Epithelial cell of esophagus (primary cell): ENCODE measurements at places on chromosomes 6 and 20.
A peak's percentile ranks its signal among the peaks of the same experiment; 100 is the strongest.

- DNase-seq, result no peak
These were observed 26.7 kb downstream of the RNASET2 start for GRCh38 chr6:166929542-166930189.

DNA sequence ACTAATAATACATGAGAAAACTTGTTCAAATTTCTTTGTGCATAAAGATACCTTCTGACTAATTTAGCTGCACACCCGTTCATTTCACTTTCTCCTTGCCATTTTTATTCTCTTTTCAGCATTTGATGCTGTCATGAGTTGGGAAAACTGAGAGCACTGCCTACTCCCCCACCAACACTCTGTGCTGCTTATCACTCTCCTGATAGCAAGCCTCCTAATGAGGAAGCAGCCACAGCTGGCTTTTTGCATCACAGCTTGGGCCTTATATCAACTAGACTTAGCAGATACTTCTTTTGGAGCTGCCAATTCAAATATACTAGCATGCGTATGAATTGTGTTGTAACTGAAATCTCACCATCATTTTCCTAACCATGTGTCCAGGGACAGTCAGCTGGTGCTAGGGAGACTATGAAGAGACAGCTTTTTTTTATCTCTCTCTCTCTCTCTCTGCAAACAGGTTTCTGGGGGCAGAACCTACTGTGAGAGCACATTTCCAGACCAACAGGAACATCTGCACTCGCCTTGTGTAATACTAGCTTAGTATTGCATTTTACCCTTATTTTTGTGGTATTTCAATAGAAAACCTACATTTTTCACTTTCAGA lies 699.0 kb downstream of the KHDRBS2 start:
- no peak for DNase-seq

DNA sequence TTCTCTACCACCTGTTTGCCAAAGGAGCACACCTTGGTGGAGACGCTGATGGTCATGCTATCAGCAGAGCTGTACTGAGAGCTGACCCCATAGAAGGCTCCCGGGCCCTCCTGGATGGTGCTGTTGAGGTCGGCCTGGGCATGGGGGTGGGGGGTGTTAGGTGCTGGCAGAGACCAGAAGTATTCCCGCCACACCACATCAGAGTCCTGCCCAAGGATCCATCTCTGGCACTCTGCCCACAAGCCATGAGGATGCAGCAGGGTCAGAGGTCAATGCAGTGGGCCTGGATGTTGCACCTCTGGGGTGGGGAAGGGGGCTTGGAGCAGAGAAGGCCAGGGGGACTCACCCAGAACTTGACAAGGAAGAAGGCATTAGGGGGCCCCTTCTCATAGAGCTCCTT lies 7.4 kb downstream of the RPL10A start:
- DNase-seq, result no peak

DNA sequence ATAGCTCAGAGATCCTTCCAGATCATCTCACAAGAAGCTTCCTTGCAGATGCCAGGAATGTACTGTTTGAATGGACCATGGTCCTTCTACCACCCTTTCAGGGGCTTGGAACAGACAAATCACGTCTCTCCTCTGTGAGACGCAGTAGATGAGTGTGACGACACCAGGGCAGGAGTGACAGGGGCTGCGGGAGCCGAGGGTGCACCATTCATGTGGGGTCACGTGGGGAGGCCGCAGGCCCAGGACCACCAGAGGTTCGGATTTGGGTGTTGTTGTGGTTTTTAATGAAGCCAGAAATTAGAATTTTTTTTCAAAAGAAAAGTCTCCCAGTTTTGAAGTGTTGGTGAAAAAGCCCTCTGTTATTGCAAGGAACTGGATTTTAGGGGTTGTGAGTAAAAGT lies 79.2 kb downstream of the PREX1 start:
- DNase-seq, result no peak

- DNase-seq, result no peak
These were observed 159.8 kb downstream of the TFAP2C start for GRCh38 chr20:56788671-56789610.

GRCh38 chr20:62121776-62122653 lies at the start of gene LSM14B:
Gene LSM14B, plus strand, starts transcription at chr20:62122475. Its CDS starts 192 bp downstream, at chr20:62122667.
- DNase-seq, result peak; percentile 99

DNA sequence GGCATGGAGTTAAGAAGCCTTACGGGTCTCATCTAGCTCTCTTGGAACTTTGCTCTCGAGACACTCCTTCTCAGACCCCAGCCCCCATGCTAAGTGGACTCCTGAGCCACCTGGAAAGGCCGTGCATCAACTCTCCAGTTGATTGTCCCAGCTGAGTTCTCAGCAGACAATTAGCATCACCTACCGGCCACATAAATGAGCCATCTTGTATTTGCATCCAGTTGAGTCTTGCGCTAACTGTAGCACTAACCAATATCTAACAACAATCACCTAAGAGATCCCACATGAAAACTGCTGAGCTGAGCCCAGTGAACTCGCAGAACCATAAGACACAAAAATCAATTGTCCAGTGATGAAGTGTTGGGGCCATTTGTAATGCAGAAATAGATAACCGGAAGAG lies 49.7 kb downstream of the PCNA start:
- DNase-seq, result no peak

- DNase-seq, result no peak
These were observed 5.3 kb downstream of the FOXA2 start for GRCh38 chr20:22579119-22579427.

- DNase-seq, result no peak
These were observed 35.0 kb upstream of the ADTRP start for GRCh38 chr6:11813606-11814005.

DNA sequence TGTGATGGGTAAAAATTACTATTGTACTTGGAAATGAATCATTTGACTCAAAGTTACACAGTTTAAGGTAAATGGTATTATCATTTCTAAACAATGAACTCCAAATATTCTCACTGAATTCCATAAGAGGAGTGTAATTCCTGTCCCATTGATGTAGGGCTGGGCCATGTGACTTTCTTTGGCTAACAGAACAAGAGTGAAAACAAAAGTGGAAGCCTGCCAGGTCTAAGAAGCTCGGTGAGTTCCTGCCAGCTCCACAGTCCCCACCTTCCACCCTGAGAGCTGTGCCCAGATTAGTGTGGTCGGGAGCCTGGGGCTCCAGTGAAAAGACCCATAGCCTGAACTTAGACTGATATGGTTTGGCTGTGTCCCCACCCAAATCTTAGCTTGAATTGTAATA lies 24.6 kb downstream of the TBXT start:
- no peak for DNase-seq

GRCh38 chr6:24660105-24660504 lies 6.6 kb downstream of the TDP2 start:
- peak; percentile 42 for DNase-seq

DNA sequence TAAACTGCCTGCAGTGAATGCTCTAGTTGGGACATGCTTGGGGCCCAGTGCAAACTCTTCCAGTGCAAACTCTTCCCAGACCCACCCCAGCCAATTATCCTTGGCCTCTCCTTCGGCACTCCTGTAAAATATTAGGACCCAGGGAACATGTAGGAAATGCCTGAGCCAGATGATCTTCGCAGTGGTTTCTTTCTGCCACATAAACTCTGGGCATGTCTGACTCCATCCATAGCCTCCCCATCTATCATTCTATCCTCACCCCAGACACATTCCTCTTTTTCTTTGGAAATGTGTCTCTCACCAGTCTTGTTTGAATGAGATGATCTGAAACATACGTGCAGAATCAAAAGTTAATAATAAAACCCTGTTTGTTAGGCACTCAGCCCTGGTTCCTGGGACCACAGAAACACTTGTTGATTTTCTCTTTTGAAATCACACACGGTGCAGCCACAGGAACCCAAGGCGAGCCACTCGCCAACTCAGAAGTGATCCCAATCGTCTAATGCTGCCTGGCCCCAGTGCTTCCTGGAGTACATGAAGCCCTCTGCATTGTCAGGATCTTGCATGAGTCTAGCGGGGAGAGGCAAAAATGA lies 108.9 kb upstream of the CST7 start:
- DNase-seq, result no peak

GRCh38 chr20:40966103-40966502 lies 62.5 kb upstream of the TOP1 start:
- no peak for DNase-seq

DNA sequence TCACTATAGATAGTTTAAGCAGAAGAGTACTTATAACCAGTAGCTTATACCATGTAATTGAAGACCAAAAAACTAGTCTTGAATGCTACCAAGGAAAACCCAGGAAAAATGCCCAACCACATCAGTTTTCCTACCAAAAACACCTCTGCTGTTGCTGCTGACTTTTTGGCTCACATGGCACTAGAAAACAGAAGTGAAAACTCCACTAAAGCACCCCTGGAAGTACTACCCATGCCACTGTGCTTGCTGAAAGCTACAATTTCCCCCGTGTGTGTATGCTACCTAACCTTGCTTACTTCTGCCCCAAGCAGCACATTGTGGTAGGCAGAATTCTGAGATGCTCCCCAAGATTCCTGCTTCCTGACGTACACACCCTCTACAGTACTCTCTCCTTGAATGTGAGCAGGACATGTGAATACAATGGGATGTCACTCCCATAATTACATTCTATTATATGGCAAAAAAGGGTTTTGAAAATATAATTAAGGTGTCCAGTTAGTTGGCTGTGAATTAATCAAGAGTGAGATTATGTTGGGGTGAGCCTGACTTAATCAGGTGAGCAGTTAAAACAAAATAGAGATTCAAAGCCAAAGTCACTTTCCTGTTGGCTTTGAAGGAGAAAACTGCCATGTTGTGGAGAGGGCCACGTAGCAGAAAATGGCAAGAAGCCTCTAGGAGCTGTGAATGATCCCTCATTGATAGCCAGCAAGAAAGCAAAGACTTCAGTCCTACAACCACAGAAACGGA lies 209.8 kb upstream of the MARCKS start:
- DNase-seq, result no peak

GRCh38 chr20:63645218-63645617 lies 8.0 kb downstream of the STMN3 start:
- DNase-seq, result no peak

- DNase-seq, result no peak
These were observed 2.9 kb upstream of the PPDPF start for GRCh38 chr20:63517376-63518309.

- DNase-seq, result peak; percentile 97
These were observed 144.7 kb upstream of the ZNF217 start for GRCh38 chr20:53738039-53738944.

DNA sequence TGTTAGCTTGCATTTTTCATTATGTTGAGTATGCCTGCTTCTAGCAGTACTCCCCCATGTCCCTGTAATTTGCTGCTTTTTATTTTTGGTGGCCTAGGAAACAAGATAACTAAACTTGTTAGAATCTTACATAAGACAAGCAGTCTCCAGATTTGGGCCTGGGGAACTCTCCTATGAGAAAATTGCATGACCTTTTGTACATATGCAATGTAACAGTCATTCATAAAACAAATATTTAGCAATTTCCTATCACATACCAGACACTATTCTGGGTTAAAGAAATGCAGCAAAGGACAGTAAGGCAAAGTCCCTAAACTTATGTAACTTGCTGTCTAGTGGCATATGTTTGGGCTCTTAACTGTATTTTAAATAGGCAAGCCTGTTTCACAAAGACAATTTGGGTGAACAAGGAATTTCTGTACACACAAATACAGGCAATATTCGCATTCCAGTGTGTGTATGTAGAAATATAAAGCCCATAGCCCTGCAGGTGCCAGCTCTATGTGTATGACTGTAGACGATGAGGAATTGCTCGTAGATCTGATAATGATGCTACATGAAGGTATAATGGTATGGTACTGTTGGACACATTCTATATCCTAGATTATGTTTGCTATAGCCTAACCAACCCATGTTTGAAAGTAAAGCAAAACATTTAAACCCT lies 305.2 kb upstream of the CITED2 start:
- no peak for DNase-seq

- DNase-seq, result no peak
These were observed 155.3 kb upstream of the EYA4 start for GRCh38 chr6:133085896-133086295.

GRCh38 chr6:19715167-19715551 lies 122.0 kb upstream of the ID4 start:
- DNase-seq, result peak; percentile 64

- DNase-seq, result no peak
These were observed 736.9 kb downstream of the QKI start for GRCh38 chr6:164151161-164152120.

DNA sequence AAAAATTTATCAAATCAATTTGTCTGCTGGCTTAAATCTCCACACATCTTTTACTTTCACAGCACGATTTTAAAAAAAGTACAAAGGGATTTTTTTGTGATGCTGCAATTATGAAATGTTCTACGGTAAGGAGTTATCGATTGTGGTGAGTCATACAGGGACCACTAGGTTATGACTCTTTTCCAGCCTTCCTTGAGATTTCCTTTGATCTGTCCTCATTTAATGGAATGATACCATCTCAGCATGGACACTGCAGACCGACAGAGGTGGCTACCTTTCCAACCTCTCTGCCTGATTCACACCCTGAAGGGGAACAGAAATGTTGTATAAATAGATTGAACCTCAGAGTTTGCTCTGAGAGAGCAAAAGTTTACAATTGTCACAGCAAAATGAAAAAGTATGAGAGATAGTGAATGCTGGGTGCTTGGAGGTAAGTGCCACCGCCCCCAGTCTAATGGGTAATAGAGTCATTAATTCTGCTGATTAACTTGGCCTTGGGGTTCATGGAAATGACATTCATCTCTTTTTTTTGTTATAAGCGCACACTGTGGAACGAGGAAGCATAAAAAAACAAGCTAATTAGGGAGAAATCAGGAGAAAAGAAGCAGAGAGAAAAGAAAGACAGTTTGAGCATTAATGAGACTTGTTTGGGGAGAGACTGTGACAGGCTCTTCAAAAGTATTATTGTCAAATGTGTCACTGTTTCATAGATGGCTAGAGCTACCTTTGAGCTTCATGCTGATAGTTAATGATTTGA lies 306.0 kb downstream of the RNF144B start:
- DNase-seq, result no peak

GRCh38 chr6:36944650-36945049 lies 9.9 kb upstream of the PI16 start:
- no peak for DNase-seq

DNA sequence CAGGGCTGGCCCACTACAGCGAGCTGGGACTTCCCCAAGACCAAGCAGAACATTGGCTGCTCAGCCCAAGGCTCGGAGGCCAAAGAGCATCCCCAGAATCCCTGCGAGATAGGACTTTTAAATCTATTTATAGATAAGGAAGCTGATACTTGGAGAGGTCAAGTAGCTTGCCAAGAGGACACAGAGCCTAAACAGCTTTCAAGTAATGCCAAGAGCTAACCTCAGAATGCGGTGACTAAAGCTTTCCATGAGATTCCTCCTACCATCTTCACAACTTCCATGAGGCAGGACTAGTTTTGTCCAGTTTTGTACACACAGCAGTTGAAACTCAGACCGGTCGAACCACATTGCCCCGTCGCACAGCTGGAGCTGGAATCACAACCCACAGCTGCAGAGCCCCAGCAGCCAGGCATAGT lies 168.1 kb upstream of the TOP1 start:
- DNase-seq, result peak; percentile 33

DNA sequence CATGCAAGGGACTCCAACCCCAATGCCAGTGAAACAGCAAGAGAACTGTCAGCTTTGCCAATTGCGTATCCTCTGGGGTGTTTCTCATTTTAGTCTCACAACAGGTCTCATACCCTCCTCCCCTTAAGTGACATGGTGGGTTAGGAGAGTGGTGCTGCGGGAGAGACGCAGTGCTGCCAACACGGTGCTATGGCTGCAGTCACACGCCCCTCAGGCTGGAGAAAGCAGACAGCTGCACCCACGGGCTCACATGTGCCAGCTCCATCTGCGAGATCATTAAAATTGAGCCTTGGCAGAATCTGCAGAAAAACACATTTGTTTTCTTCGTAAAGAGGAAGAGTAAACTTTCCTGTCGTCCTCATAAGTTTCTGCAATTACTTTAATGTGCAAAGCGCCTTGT lies 114.7 kb downstream of the ANKRD60 start:
- DNase-seq, result no peak
